ENCODE measurements at places on chromosomes 7 and 10.

DNA sequence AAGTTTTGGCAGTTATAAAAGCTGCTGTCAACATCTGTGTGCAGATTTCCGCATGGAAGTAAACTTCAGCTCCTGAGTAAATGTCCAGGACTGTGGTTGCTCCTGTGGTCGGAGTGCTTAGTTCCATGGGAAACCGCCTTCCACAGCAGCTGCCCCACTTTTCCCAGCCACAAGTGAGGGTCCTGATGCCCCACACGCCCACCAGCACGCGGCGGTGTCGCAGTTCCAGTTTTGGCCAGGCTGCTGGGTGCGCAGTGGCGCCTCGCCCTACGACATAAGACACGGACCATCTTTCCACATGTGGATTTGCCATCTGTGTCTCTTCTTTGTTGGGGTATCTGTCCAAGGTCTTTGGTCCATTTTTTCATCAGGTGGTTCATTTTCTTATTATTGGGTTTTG, 167.1 kb downstream of the DIP2C start:
- DNase-seq = no peak

GRCh38 chr10:517872-518475, 171.5 kb downstream of the DIP2C start:
- DNase-seq = no peak

DNA sequence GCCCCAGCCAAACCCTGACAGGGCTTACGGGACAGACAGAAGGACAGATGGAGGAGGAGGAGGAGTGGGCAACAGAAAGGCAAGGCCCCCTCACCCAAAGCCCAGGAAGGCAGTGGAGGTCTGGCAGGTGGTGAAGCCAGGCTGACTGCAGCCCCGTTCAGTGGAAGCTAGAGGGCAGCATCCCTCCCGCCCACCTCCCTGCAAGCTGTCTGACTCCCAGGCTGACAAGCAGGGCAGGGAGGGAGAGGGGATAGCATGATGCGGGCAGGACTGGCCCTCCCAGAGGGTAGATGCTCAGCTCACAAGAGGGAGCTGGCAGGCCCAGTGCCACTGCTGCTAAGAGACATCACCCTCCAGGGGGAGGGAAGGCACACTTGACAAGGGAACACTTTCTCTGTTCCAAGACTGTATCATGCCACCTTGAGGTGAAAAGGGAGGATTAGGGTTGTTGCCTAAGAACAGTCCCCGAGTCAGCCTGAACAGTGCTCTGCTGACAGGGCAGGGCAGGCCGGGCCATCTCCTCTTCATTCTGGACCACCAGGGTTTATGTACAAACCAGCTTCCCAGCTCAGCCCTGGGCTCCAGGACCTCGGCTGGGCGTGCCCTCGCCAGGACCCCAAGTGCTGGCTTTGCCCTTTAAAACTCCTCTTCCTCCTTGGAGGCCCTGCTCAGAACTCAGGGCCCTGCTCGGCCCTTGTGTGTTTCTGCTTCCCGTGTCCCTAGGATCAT, 61.8 kb downstream of the RASGEF1A start:
- DNase-seq = peak; percentile 64

- DNase-seq = no peak
Measured at GRCh38 chr10:19634163-19634562, 182.1 kb upstream of the PLXDC2 start.

DNA sequence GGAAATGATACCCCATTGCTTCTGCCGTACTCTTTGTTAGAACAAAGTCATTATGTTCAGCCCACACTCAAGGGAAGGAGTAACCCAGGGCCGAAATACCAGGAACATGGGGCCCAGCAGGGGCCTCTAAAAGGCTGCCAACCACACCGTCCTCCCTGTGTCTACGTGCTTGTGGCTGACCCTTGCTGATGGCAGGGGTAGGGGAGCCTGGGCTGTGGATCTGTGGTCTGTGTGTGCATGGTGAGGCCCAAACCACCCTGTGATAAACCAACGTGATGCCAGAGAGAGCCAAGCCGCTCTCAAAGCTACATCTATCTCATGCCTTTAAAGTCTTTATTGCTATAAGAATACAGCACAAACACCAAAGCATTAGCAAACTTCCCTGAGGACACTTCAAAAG, 159.2 kb downstream of the CCDC3 start:
- DNase-seq = no peak

- DNase-seq = no peak
Measured at GRCh38 chr10:86290933-86291615, 75.5 kb downstream of the GRID1 start.

DNA sequence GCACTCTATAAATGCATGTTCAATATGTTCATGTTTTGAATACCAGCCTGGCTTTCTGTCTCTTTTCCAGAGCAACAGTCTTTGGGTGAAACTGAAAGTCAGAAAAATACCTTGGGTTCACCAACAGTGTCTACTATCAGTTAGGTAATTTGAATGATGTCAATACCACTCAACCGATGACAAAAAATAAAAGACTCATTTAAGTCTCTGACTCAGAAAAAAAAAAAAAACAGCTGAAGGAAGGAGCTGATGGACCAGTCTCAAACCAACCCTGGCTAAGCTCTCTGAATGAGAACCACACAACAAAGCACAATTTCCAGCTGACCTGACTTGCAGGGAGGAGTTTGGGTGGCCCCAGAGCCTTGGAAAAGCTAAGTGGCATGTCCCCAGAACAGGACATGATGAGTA, 42.5 kb downstream of the ABLIM1 start:
- DNase-seq = no peak

DNA sequence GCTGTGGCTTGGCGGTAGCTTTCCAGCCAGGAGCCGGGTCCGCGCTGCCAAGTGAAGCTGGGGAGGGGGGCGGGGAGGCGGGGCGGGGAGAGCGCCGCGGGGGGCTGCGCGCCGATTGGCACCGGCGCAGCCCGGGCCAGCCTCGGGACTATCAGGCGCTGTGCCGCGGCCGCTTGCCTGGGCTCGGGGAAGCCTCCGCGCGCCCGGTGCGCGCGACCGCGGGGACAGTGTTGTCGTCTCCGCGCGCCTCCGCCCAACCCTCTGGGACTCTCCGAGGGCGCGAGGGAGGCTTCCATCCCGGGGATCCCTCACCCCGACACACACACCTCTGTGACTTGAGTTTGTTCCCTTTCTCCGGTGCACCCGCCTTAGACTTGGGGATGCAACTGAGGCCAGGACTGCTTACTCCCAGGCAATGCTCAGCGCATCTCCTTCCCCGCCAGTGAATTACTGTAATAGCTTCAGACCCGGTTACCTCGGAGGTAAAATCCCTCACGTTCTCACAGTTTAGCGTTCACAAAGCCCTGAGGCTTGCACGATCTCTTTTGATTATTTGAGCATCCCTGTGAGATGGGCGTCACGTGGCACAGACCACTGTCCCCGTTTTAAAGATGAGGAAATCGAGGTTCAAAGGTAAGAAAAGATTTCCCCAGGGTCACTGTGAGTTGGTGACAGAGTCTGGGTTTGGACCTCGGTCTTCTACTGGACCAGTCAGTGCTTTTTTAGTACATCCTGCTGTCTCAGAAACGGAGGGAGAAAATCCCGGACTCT, at the start of gene NKX1-2:
Gene NKX1-2 (minus strand): TSS at position 24 of the 771 bp plus-strand sequence. CDS start 92 bp downstream, outside the sequence.
- DNase-seq = no peak

DNA sequence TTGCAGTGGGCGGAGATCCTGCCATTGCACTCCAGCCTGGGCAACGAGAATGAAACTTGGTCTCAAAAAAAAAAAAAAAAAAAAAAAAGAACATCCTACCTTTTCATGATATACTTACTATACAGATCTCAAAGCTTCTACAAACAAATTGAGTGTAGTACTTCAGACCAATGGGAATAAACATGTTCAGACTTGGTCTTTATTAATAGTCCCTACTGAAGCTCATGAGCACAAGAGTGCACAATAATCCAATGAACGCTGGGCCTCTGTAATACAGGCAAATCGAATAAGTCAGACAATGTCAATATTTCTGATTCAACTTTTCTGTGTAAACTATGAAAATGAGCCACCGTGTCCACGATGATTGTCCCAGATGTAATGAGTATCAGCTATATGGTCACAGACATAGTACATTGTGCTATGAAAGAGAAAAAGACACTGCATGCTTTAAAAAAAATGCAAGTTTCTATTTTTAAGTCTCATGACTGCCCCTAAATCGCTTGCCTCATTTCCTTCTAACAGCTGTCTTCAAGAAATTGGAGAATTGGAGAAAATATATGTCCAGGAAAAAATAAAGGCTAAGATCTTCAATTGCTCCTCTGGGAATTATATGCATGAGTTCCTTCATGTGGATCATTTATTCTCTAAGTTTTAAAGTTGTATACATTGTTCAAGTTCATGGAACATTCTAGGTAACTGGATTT, 64.0 kb upstream of the CTTNBP2 start:
- DNase-seq = no peak

GRCh38 chr7:94050046-94050445, 45.9 kb upstream of the BET1 start:
- peak; percentile 95 for DNase-seq

DNA sequence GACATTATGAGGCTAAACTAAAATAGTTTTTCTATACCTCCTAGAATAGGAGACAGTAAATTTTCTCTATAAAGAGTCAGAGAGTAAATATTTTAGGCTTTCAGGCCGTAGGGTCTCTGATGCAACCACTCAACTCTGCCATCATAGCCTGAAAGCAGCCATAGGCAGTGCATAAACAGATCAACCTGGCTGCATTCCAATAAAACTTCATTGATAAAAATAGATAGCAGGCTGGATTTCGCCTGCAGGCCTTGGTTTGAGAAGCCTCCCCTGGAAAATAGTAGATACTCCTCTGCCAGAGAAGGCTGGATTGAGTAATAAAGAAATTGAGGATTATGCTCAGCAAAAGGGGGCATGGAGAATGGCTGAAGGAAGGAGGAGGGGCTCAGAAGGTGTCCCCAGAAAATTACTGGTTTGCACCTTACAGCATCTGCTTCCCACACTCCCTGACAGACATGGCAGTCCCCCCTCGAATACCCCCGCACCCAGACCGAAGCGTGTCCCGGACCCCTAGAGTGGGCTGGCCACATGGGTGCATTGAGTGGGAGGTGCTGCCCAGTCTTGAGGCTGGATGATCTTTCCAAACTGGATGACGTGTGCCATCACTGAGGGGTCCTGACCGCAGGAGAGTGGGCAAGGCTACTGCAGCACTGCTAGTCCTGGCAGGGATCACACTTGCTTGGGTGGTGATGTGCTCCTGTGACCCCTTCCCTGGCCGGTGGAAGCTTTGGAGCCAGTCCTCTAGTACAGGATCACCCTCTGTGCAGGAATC, 126.6 kb downstream of the PTPN20 start:
- DNase-seq = no peak

DNA sequence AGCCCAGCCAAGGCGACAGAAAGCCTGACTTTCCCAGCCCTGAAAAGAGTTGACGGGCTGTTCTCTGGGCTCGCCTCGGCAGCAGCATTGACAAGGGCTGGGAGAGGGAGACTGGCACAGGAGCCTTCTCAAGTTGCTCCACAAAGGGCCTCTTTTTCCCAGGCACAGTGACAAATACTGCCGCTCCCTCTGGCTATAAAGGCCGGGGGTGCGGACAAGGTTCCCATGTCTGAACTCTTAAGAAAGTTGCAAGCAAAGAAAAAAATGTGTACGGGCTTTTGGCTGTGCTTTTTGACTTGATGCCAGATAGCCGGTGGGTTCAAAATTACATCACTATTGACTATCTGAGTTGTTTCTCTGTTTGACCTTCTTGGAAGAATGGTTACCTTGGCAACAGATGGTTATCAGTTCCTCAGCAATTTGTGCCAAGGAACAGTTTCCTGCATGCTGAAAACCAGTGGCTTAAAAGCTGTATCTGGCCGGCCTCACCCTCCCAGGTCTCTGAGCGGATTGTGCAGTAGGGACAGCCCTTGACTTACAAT, 115.9 kb upstream of the EEPD1 start:
- DNase-seq = peak; percentile 43

DNA sequence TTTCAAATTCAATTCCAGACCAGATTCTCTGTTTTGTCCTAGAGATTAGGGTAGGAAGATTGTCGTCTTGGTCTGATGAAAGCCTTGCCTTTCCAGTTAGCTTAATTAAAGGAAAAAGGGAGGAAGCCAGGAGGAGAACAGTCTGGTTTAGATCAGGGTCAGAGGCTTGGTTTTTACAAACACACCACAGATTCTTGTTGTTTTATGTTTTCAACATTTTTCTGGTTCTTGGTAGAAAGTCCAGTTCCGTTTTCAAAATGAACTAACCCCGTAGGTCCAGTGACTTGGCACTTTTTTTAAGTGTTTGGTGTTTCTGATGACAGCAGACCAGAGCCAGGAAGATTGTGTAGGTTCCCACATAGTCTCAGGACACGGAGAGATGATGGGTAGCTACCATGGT, 167.1 kb upstream of the INHBA start:
- DNase-seq = peak; percentile 81

- DNase-seq = no peak
Measured at GRCh38 chr10:22219308-22219707, 1.5 kb upstream of the EBLN1 start.

- DNase-seq = no peak
Measured at GRCh38 chr7:122273117-122273516, 31.4 kb downstream of the FEZF1 start.

GRCh38 chr7:100731937-100732636, 1.3 kb upstream of the ZAN start:
- DNase-seq = no peak

DNA sequence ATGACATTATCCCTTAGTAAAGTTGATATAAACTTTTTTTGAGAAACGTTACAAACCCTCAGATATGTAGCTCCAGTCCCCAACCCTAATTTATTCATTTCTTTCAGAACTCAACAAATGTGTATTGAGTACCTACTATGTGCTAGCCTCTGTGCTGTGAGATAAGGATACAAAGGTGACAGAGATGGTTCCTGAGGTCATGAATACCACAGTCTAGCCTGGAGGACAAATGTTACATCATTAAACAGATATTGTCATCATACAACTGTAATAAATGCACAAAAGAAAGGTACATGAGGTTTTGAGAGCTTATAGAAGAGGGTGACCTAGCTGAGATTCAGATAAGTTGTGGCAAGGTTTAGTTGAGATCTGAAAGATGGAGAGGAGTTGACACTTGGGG, 4.4 kb upstream of the WIPF3 start:
- no peak for DNase-seq

DNA sequence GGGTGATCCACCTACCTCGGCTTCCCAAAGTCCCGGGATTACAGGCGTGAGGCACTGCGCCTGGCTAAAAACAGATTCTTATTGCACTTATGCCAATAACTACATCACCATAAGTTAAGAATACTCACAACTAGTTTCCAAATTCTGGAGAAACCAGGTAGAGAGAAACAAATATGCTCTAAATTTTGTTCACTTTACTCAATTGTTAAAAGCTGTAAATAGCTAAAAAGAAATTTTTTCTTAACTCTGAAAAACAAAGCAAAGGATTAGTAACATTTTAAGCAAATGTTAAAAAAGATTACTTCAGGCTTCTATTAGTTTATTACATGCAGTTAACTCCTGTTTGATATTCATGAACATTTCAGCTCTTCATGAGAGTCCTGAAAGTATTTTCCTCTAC, 28.3 kb upstream of the ZMIZ2 start:
- DNase-seq = no peak

DNA sequence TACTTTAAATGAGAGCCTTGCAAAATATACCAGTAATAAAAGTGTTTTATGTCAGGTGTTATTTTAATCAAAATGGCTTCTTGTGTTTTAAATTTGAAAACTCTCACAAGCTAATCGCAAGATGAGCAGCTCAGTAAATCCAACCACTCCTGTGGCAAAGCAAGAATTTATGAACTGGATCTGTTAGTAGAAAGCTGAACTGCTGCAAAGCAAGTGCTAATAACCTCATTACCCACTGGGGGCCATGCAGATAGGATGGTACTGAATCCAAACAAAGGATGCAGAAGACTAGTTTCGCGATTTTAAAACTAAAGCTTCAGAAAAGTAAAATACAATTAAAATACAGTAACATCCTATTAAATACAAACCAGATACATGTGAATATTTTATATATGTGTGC, 468.0 kb downstream of the PARD3 start:
- no peak for DNase-seq
